ENCODE measurements at places on chromosomes 13 and 19.

- DNase-seq: peak; percentile 88
These were observed 244.4 kb upstream of the SLITRK1 start for GRCh38 chr13:84126671-84127171.

DNA sequence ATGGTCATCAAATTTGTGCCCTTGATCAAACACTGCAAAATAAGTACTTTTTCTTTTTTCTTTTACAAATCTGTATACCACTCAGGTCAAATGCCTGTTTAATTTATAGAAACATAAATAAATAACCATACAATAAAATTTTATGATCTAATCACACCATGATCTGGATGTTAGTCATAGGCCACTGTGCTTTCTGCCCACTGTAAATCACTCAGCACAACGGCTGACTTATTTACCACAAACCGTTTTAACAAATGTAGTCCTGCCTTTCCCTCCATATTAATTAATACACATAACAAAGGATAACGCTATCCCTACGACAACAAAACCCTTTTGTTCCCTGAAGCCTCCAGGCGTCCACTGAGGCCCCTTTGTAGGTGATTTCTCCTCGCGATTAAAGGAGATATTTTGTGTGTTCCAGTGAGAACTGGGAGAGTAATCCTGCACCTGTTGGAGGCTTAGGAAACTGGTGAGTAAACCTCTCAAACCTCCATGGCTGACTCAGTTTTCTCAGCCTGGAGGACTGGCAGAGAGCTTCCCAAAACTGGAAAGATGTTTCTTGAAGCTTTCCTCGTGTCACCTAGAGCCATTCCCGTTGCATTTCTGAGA lies 477.1 kb upstream of the SGCG start:
- DNase-seq: no peak

- DNase-seq: no peak
These were observed 56.2 kb downstream of the RCBTB2 start for GRCh38 chr13:48476686-48477085.

DNA sequence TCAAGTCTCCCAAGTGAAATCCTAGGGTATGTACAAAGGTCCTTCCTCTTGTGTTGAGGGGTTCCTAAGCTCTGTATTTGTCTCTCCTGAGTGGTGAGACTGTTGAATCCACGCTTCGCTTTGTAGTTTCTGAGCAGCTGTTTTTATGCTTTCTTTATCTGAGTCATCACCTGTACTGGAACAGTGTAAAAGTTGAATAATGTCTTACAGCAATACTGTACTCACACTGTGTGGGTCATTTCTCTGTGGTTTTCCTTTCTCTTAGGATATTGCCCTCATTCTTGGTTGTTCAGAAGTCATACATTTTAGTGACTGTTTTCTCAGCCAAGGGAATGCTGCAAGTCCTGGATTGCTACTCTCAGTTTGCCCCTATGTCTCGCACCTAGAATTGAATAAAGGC lies 1596.6 kb downstream of the SLITRK5 start:
- DNase-seq: no peak

DNA sequence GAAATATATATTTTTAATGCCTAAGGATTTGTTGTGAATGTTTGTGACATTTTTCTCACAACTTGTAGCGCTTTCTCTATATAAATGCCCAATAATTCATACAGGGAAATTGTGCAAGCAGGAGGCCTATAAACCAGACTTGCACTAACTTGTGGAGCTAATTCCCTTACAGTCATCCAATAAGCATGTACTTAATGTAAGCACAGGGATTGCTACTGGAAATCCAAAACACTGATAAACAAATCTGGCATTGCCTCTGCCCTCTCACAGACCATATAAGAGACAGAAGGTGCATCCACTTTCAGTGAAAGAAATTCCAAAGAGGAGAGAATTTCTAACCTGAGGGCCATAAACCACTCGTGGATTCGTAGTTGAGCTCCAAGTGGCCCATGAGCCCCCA lies 518.8 kb downstream of the MYO16 start:
- DNase-seq: no peak

GRCh38 chr13:51715613-51716012 lies 88.3 kb downstream of the DHRS12 start:
- no peak for DNase-seq

DNA sequence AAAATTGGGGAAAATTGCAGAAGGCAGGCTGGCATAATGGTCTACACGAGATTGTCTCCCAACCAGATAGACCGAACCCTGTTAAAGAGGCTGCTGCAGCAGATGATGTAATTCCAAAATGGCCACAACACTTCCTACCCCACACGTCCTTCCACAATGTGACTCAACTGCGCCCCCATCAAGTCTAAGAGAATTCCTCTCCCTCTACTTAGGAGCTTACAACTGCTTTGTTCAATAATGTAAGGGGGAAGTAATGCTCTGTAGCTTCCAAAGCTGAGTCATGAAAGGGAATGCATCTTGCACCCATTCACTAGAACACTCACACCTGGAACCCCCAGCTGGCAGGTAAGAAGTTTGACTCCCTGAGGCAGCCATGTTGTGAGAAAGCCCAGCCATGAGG lies 117.8 kb upstream of the IRS2 start:
- no peak for DNase-seq

- DNase-seq: no peak
These were observed 3.4 kb upstream of the FCGBP start for GRCh38 chr19:39937787-39938186.

- DNase-seq: peak; percentile 90
These were observed 579 bp downstream of the CPT1C start for GRCh38 chr19:49691243-49692146.

DNA sequence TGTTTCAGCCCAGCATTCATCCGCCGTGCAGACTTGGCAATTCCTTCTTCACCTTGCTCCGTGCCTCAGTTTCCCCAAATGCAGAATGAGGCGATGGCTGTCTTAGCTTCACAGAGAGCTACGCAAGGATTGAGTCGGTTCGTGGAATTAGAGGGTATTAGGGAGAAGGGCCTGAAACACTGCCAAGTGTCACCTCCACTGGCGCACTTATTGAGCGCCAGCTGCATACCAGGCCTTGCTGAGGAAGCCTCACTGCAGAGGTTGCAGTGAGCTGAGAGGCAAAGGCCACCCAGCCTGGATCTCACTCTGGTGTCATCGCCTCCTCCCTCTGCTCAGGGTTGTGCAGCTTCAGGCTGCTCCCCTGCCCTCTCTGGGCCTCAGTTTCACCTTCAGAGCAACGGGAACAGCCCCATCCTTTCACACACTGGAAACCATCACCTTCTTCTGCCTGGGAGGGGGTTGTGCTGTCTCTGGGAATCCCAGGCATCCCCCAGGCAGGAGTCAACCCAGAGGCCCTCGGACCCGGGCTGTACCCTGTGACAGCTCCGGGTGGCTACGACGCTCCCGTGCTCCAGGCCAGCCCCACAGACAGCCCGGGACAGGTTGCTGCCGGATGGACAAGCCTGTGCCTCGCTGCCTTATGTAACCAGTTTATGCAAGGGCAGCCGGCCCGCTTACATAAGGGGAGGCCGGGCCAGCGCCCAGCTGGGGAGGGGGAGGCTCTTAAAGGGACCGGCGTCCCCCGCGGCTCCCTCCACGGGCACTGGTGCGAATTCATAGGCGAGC lies 31.9 kb downstream of the NFIC start:
- DNase-seq: no peak

- DNase-seq: no peak
These were observed 462.1 kb downstream of the OLFM4 start for GRCh38 chr13:53490752-53491151.

GRCh38 chr19:3062165-3063105 lies at the start of gene TLE5:
TSS of gene TLE5 (minus strand) at chr19:3062495. CDS start at chr19:3062200, 295 bp downstream.
- peak; percentile 52 for DNase-seq

DNA sequence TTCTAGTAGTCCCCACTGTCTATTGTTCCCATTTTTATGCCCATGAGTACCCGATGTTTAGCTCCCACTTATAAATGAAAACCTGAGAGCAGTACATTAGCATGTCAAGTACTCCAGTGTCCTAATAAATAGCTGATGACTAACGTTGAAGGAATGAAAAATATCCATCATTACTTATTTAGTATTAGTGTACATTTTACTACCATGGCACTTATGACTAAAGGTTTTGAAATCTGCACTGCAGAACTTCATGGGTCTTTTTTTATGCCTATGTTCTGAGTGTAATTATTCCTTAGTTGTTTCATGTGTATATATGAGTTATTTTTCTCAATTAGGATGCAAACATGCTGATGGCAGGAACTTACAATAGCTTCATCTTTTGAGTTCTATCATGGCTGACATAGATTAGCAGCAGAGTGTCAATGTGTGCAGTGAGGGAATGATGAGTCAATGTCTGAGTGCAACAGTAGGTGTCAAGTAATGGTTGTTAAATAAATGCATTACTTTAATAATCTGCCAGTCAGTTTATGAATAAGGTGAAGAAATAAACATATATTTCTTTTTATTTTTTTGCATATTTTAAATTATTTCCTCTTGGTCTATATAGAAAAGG lies 188.4 kb downstream of the ITGBL1 start:
- DNase-seq: no peak

GRCh38 chr19:13623716-13624710 lies 117.7 kb upstream of the CACNA1A start:
- no peak for DNase-seq

GRCh38 chr13:109241160-109241559 lies 545.2 kb downstream of the IRS2 start:
- no peak for DNase-seq

- DNase-seq: no peak
These were observed 208.9 kb upstream of the SOX1 start for GRCh38 chr13:111857846-111858560.

GRCh38 chr13:104043184-104043583 lies 977.0 kb upstream of the SLC10A2 start:
- DNase-seq: no peak

DNA sequence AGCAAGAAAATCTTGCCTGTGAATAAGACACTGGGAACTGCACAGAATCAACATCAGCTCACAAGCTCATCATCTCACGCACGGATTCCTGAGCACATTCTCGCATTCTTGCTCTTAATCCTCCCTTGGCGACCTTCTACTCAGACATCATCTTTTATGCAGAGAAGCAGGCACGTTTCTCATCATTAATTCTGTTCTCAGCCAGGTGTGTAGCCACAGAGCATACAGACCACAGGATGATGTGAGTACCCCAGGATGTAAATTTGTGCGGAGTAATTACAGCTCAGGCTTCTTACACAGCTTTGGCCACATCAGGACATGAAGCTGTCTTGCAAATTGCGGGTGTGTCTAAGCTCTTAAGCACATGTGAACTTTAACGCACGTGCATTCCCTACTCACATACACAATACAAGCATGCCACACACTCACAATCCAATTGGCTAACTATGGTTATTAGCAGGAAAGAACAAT lies 36.5 kb upstream of the SACS start:
- no peak for DNase-seq

GRCh38 chr19:542173-542866 lies 1.5 kb upstream of the GZMM start:
- DNase-seq: no peak

DNA sequence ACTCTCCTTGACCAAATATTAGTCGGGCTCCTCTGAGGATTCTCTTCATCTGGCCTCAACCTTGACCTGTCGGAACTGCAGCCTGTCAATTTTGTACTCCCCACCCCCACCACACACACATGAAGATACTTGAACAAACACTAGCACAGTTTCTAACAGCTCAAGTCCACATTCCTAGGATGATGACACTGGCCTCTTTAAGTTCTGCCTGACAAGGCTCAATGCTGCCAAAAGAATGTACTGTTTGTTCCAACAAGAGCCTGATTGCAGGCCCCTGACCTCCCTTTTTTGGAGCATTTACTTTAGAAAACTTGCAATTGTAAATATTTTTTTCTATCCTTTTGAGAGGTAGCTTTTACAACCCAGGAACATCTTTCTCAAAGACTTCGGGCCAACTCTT lies 169.2 kb upstream of the IRS2 start:
- DNase-seq: no peak

- DNase-seq: no peak
These were observed 5.6 kb upstream of the ATP11A start for GRCh38 chr13:112684071-112684845.

DNA sequence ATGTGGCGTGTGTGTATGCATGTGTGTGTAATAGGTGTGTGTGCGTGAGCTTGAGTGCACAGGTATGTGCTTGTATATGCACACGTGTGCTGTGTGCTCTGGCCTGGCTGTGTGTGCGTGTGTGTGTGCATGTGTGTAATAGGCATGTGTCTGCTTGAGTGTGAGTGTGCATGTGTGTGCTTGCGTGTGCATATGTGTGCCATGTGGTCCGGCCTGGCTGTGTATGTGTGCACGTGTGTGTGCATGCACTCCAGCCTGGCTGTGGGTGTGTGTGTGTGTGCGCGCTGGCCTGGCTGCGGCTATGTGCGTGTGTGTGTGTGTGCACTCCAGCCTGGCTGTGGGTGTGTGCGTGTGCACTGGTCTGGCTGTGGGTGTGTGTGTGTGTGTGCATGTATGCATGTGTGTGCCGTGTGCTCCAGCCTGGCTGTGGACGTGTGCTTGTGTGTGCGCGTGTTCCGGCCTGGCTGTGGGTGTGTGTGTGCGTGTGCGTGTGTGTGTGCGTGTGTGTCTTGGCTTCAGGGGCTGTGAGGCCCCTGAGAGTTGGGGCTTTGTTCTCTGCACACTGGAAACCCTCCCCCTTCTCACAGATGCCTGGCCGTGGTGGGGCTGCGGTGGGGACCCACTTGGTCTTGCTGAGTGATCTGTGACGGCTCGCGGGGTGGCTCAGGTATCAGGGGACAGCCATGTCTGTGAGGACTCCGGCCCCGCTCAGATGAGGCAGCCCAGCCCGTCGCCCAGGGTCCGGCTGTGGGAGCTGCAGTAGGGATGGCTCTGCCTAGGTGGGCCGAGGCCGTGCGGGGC lies 8.2 kb downstream of the SPPL2B start:
- no peak for DNase-seq

- DNase-seq: no peak
These were observed 695 bp downstream of the ICAM1 start for GRCh38 chr19:10271543-10272086.

GRCh38 chr19:27974082-27974513 lies 1238.9 kb downstream of the UQCRFS1 start:
- peak; percentile 22 for DNase-seq

- DNase-seq: no peak
These were observed 146.2 kb downstream of the SHISA2 start for GRCh38 chr13:25905611-25906010.

- DNase-seq: no peak
These were observed 33.9 kb upstream of the LATS2 start for GRCh38 chr13:21095311-21095710.

DNA sequence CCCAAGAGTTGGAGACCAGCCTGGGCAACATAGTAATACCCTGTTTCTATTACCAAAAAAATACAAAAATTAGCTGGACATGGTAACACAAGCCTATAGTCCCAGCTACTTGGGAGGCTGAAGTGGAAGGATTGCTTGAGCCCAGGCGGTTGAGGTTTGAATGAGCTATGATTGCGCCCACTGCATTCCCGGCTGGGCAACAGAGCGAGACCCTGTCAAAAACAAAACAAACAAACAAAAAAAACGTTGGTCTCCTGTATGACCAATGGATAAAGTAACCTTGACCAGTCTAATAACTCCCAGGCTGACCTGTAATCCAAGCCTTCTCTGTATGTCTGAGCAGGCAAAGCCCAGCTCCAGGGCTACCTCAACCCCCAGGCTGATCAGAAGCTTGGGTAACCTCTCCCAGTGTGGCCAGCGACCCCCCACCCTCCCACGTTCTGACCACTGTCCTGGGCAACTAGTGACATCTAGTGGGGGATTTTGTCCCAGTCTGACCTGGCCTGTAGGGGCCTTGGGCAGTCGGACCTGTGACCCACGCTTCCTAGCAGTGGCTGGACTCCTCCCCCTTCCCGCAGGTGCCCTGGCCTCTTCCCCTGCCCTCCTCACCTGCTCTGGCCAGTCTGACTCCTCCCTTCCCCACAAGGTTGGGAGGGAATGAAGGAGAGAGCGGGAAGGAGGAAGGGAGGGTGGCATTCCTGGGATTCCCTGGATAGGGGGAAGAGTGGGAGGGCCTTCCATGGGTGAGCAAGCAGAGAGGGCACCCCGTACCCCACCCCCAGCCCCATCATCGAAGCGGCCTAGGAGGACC lies 1.0 kb upstream of the BCAM start:
- DNase-seq: no peak
